Epithelial cell of proximal tubule (primary cell): ENCODE measurements at places on chromosomes 2 and 18. TPM values are rescaled to one million over a fixed set of nuclear protein-coding genes. Genes with fewer than 3 reads are reported as not detected.

The PELI1 gene
- total RNA-seq = 8.2 and 10.6 TPM in 2 replicates

The UGT1A9 gene
- total RNA-seq = not detected in 2 replicates

The NT5DC4 gene
- total RNA-seq = not detected in 2 replicates

The DYNAP gene
- total RNA-seq = not detected in 2 replicates

The L3MBTL4 gene
- 0.65 and 4.0 TPM in 2 replicates for total RNA-seq

The MEP1B gene
- total RNA-seq = not detected in 2 replicates

The FASTKD2 gene
- 29.7 and 56.3 TPM in 2 replicates for total RNA-seq

The POMC gene
- 0.75 and 4.5 TPM in 2 replicates for total RNA-seq

DNA sequence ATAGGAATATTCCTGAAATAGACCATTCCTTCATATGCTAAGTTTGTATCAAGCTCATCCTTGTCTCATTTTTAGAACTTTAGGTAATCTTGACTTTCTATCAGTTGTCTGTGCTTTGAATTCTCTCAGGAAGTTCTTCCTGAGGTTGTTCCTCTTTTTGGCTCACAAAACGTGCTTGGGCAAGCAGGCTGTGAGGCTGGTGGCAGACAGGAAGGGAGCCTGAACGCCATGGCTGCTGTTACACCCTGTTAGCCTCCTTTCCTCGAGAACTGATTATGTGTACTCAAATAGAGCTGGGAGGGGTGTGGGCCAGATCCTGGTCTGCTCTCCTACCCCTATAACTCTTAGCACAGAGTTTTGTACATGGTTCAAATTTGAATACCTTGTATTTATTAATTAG lies 136.4 kb upstream of the CELF4 start:
- DNase-seq = no peak

GRCh38 chr18:65919663-65920062 lies 168.9 kb downstream of the CDH7 start:
- DNase-seq = no peak

GRCh38 chr2:215787565-215788178 lies 225.7 kb downstream of the MREG start:
- DNase-seq = no peak

GRCh38 chr18:63247926-63248325 lies 71.6 kb downstream of the BCL2 start:
- DNase-seq = no peak

DNA sequence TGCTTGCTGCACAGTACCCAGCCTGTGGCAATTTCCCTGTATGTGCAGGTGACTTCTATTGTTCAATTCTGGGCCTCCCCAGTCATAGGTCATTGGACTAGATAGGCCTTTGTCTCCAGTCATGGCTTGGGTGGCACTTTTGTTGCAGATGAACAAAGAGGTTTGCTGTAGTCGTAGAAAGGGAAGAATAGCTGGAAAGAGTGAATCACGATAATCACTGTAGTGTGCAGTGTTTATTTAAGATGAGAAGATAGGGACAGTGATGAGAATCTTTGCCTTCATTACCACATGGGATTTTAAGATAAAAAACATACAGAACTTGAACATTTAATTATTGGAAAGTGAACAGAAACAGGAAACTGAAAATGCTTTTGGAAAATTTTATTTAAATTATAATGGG lies 156.1 kb upstream of the CYRIA start:
- no peak for DNase-seq

DNA sequence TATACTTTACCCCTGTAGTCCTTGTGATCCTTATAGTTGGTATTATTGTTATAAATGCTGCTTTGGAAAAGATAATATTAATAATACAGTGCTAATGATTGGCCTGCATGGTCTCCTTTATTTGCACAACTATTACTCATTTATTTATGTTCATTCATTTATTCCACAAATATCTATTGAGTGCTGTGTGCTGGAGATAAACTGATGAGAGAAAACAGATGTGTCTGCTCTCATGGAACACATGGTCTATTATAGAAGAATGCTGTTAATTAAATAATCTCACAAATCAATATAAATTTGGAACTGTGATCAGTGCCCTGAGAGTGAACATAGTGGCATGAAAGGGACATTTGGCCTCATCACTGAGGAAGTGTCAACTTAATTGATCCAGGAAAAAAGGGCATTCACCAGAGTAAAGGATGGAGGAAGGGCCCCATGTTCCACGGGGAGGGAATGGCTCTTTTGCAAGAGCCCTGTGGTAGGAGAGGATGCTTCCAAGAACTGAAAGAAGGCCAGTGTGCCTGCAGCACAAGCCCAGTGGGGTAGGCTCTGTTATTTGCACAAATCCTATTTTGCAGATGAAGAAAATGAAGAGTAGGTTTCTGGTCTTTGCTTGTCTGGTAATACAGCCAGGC lies 91.5 kb upstream of the STK39 start:
- no peak for DNase-seq

- no peak for DNase-seq
These were observed 21.5 kb upstream of the TMEM87B start for GRCh38 chr2:112033600-112033999.

DNA sequence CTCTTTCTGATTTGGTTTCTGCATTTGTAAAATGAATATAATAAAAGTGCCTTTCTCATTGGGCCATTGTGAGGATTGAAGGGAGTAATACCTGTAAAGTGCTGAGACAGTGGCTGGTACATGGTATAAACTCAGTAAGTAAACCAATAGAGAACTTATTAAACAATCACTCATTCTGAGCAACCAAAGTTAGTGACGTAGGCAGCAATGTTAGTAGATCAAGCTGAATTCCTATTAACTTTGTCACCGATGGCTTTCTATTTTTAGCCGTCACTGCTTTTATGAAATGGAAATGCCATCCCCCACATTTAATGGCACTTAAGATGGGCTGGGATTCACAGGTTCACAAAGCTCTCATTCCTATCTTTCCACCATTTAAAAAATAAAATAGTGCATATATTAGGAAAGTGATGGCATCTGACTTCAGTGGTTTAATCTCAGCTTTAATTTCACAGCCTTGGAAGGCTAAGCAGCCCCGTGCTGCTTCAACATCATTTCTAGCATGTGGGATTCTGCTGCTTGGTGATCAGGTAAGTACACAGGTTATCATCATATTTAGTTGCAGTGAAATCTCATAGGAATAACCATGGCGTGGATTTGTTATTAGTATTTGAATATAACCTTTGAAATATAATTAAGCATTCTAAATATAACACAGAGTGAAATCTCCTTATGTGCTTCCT lies 17.6 kb upstream of the PPP4R1 start:
- peak; percentile 85 for DNase-seq

DNA sequence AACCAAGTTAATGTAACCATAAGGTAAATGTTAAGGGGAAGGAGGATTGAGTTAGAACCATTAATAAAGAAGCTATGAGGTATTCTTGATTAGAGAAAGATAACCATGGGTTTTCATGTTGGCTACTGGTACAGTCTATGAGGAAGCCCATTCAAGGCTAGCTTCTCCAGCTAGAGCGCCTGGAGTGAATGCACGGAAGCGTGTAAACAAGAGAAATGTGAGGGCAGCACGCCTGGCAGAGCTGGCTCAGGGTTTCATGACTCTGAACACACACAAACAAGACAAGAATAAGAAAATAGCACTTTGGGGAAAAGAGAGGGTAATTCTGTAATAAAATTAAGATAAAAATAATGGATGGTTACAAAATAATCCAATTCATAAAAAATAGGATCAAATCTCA lies 255.3 kb downstream of the PDE11A start:
- DNase-seq = no peak

- DNase-seq = no peak
These were observed 8.0 kb upstream of the SLC66A3 start for GRCh38 chr2:11147263-11147662.

DNA sequence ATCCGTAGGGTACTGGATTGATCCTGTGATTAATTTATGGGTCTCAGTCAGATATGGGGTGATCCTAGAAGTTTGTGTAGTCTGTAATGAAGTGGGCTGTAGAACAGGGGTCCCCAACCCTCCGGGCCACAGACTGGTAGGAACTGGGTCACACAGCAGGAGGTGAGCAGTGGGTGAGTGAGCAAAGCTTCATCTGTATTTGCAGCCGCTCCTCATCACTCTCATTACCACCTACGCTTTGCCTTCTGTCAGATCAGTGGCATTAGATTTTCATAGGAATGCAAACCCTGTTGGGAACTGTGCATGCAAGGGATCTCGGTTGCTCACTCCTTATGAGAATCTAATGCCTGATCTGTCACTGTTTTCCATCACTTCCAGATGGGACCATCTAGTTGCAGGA lies 48.8 kb downstream of the EML4 start:
- DNase-seq = no peak

- no peak for DNase-seq
These were observed 62.0 kb downstream of the ANKRD44 start for GRCh38 chr2:197248623-197249022.

DNA sequence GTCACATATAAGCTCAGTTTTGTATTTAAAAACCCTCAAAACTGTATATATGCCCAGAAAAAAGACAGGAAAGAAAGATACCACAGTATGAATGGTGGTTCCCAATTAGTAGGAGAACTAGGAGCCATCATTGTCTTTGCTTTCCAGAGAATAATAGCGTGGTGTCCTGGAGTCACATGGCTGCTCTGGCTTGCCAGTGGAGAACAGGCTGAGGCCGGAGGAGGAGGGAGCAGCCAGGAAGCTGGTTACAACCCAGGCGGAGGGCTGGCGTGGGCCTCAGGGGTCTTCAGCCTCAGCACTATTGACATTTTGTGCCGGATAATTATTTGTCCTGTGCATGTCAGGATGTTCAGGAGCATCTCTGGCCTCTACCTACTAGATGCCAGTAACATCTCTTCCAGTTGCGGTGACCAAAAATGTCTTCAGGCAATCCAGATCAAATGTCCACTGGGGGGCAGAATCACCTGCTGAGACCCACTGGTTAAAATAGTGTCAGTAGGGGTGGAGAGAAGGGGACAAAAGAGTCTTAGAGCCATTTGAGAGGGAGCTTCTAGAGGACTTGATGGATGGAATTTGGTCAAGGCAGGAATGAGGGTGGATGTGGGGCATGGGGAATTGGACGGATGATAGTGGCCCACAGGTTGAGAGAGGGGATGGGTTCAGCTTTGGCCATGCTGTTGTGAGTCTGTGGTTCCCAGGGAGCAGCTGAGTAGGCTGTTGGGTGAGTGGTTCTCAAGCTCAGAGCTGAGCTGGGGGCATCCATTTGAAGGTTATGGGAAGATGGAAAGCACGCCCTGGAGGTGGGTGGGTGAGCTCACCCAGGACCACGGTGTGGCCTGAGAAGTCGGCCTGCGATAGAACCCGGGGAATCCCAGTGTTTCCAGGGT lies 144.9 kb downstream of the AGAP1 start:
- DNase-seq = no peak

DNA sequence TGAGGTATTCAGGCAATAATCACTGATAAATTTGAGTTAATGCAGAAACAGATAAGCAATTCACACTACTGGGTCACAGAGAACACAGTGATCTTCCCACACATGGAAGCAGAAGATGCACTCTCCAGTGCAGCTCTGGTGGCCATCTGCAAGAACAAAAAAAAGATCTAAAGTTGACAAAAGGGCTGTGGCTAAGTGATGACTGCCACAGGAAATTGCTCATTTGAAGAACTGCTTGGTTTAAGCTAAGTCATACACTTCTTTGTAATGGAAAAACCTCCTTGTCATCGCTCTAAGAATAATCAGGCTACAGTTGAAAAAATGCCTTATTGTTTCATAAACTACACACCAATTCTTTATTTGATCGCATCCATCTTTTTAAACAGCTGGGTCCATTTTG lies 115.1 kb downstream of the DTNB start:
- no peak for DNase-seq

DNA sequence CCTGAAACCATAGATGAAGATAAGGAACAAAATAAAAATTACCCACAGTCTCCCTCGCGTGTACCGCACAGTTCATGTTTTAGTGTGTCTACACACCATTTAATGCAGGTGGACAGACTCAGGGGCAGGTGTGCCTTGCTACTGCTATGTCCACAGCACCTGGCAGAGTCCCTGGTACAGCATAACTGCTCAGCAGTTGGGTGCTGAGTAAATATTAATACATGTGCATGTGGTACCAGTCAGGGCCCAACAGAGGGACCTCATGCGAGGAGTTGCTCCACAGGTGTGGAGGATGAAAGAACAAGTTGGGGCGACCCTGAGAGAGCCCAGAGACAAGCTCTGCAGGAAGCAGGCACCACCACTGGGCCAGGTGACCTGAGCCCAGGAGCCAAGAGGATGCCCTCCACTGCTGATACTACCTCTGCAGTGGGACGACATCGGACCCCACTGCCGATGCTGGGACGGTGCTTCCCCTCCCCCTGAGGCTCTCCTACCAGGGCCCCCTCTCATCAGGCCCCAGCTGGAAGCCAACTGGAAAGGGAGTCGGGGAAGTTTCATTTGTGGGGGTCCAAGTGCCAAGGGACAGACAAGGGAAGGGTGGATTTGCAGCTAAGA lies 100.8 kb downstream of the NEDD4L start:
- no peak for DNase-seq

DNA sequence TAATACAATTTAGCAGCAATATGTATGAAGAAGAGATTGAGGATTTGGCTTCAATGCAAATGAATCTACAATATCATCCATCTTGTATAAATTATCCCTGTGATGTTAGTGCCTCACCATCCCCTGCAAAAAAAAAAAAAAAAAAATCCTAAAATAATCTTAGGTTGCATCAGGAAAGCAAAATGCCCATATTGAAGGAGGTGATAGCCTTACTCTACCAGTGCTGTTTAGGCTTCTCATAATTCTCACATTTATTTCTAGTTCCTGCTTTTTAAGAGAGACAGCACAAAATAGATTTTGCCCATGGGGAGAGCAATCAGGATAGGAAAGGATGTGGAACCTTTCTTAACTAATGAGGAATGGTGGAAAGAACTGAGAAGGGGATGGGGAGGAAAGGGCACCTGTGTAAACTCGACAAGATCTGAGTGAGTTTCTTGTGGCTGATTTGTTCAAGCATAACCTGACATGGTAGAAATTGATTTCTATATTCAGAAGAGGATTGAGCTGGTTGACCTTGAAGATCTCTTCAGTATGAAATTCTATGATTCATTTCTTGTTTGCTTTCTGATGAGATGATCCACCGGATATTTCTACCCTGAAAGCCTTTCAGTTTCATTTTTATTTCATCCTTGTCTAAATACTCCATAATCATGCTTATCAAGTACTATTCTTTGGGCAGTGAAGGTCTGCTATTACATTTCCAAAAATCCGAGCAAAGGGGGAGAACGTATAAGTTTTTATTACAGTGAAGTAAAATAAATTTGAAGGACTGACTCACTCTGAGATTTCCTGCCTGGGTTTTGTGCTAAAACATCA lies 391.2 kb downstream of the PTPRM start:
- DNase-seq = no peak

- no peak for DNase-seq
These were observed 109.1 kb upstream of the CTDP1 start for GRCh38 chr18:79570266-79571201.

DNA sequence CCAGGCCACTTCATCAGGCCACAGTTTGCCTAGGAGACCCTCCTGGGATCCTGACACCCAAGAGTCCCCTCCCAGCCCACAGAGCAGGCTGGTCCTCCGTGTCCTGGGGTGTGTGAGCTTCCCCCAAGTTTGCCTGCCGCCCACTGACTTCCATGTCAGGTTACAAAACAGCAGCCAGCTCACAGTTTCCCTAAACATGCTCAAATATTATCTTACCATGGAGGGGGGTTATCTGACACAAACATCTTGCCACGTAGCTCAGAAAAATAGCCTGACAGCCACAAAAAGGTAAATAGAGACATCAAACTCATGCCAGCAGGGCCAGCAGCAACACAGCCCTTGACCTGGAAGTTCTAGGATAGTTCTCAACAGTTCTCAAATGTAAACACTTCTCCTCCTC lies 346.5 kb downstream of the TNS1 start:
- DNase-seq = no peak
